ENCODE measurements at places on chromosomes 16 and 17. TPM values are rescaled to one million over a fixed set of nuclear protein-coding genes. Genes with fewer than 3 reads are reported as not detected.
A peak's percentile ranks its signal among the peaks of the same experiment; 100 is the strongest.

DNA sequence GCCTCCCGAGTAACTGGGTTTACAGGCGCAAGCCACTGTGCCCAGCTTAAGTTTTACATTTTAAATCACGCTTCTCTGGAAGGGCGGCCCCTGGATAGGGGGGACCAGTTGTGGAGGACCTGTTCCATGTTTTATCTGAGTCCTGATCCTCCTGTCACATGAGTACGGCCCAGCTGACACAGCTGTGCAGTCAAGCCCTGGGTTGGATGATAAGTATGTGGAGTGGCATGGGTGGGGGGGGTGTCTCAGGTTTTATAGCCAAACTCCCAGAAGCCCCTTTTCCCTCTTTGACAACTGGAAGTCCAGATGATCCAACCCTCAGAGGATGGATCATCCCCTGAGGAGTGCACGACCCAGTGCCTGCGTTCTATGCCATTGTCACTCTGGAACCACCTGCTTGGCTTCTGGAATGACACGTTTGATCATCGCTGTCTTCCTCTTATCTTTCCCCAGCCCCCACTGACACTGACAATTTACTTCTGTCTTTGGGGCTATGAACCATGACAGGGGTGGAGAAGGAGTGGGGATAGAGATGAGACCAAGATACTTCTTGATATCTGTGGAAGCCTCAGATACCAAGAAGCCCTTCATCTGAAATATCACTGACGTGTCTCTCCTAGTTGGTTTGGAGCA is 191.2 kb downstream of the MSI2 start:
- H3K27ac ChIP-seq, result no peak overlapping the region
- peaks cover 9% of the 10 kb centered on the region for H3K36me3 ChIP-seq
- H3K4me3 ChIP-seq, result no peak overlapping the region
- H3K4me1 ChIP-seq, result peaks cover 29% of the 10 kb centered on the region
- no peak for DNase-seq

DNA sequence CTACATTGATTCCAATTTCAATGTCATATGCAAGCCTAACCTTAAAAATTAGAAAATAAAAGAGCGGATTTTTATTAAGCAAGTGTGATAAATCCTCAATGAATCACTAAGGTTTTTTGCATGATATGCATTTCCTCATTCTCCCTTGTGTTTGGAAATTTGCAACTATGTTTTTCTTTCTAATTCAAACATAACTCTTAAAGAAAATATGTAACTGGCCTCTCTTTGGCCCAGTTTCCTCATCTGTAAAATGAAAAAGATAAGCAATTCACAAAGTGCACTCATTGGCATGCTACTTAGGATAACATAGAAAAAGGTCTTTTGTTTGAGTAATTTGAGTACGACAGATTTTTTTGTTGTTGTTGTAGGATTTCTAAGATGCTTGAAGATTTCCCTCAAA is 295.5 kb downstream of the CDH11 start:
- H3K27ac ChIP-seq, result no peak overlapping the region
- no peaks in the 10 kb centered on the region for H3K27me3 ChIP-seq
- H3K4me3 ChIP-seq, result no peak overlapping the region
- peaks cover 16% of the 10 kb centered on the region for H3K4me1 ChIP-seq
- H3K36me3 ChIP-seq, result no peaks in the 10 kb centered on the region
- no peak for DNase-seq

DNA sequence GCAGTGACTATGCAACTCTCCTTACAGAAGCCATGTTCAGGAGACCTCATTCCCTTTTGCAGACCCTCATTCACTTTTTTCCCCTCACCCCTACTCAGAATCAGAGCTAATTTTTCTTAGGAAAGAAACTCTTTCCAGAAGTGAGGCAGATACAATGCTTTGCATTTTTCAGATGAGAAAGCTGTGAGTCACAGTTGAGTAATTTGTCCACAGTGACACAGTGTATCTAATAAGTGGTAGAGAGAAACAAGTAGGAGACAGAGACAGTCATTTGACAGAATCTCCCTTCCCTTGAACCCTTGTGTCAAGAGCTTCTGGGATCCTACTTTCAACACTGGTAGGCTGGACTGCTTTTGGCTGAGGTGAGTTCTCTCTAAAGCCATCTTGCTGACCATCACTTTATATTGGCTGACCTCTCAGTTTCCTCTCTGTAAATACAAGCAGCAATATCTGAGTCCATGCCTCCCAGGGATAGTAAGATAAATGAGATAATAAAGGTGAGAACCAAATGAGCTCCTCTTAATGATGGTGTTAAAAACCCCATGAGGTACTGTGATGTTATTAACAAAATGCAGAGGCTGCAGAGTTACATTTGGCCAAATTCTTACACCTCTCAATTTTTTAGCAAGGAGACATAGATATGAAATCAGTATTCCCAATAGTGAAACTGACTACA is 130.8 kb downstream of the CA10 start:
- peak overlapping the region; percentile 84 for H3K27ac ChIP-seq
- H3K4me3 ChIP-seq, result no peak overlapping the region
- DNase-seq, result peak; percentile 91

- no peaks in the 10 kb centered on the region for H3K36me3 ChIP-seq
- no peak overlapping the region for H3K4me3 ChIP-seq
- DNase-seq, result no peak
- peaks cover 59% of the 10 kb centered on the region for H3K27me3 ChIP-seq
Measured at GRCh38 chr16:1171854-1172428, 19.0 kb downstream of the CACNA1H start.

DNA sequence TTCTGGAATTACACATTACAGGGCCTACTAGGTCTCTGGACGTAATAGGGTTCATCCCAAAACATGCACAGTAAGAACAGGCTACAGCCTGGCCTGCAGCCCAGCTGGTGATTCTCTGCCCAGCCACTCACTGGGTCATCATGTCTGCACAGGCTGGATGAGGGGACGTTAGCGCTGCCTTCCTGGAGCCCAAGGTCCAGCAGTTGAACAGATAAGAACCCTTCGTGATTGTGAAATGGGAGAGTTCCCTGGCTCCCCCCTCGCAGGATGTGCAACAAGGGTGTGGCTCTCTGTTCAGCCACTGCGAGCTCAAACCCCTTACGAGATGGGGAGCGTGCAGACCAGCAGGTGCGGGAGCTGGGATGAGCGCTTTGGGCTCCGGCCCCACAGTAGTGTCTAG is 200.0 kb upstream of the CDH5 start:
- H3K27ac ChIP-seq, result no peak overlapping the region
- H3K4me3 ChIP-seq, result no peak overlapping the region
- DNase-seq, result no peak
- H3K27me3 ChIP-seq, result no peaks in the 10 kb centered on the region
- H3K4me1 ChIP-seq, result peaks cover 32% of the 10 kb centered on the region

GRCh38 chr16:47777220-47777619 is 316.1 kb downstream of the PHKB start:
- no peaks in the 10 kb centered on the region for H3K36me3 ChIP-seq
- no peak for DNase-seq
- no peak overlapping the region for H3K4me3 ChIP-seq
- H3K27ac ChIP-seq, result no peak overlapping the region
- peaks cover 12% of the 10 kb centered on the region for H3K4me1 ChIP-seq

GRCh38 chr16:20334396-20334795 is 7.1 kb upstream of the GP2 start:
- H3K27ac ChIP-seq, result no peak overlapping the region
- H3K4me3 ChIP-seq, result no peak overlapping the region
- H3K27me3 ChIP-seq, result peaks cover 2% of the 10 kb centered on the region
- no peaks in the 10 kb centered on the region for H3K36me3 ChIP-seq
- no peak for DNase-seq

GRCh38 chr16:21100447-21100846 is 50.2 kb downstream of the DNAH3 start:
- H3K36me3 ChIP-seq, result no peaks in the 10 kb centered on the region
- peak; percentile 65 for DNase-seq
- peaks cover 27% of the 10 kb centered on the region for H3K4me1 ChIP-seq
- no peak overlapping the region for H3K4me3 ChIP-seq

GRCh38 chr16:83806036-83806435 is 1.7 kb upstream of the HSBP1 start:
- no peaks in the 10 kb centered on the region for H3K27me3 ChIP-seq
- no peak for DNase-seq
- H3K4me1 ChIP-seq, result peaks cover 25% of the 10 kb centered on the region
- no peak overlapping the region for H3K4me3 ChIP-seq

- H3K27me3 ChIP-seq, result peaks cover 13% of the 10 kb centered on the region
- H3K36me3 ChIP-seq, result no peaks in the 10 kb centered on the region
- no peak for DNase-seq
- H3K4me1 ChIP-seq, result no peaks in the 10 kb centered on the region
Measured at GRCh38 chr16:56653218-56653617, 1.5 kb downstream of the MT1B start.

DNA sequence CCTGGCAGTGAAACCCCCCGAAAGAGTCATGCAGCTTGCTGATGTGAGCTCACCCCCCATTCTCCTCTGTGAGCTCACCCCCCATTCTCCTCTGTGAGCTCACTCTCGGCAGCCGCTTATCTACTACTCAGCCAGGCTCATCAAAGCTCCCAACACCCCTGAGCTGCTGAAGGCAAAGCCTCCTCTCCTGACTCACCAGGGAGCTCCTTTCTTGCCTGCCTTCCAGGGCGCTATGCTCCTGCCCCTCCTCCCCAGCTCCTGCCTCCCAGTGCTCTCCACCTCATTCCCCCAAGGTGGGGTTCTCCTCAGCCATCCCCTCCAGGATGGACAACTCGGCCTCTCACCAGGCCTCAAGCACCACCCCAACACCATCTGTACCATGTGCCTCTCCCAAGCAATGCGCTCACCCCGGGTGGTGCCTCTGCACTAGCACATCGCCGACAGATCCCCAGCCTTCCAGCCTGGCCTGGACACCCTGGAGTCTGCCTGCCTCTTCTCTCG is 27.7 kb upstream of the FAAP100 start:
- no peaks in the 10 kb centered on the region for H3K27me3 ChIP-seq
- DNase-seq, result no peak
- peaks cover 84% of the 10 kb centered on the region for H3K36me3 ChIP-seq
- no peak overlapping the region for H3K4me3 ChIP-seq
- peaks cover 82% of the 10 kb centered on the region for H3K4me1 ChIP-seq
- no peak overlapping the region for H3K27ac ChIP-seq

GRCh38 chr17:17387498-17388362 is 84.6 kb downstream of the NT5M start:
- H3K4me3 ChIP-seq, result no peak overlapping the region
- H3K4me1 ChIP-seq, result no peaks in the 10 kb centered on the region
- H3K27me3 ChIP-seq, result no peaks in the 10 kb centered on the region
- no peaks in the 10 kb centered on the region for H3K36me3 ChIP-seq
- no peak for DNase-seq

GRCh38 chr17:6831661-6832263 is at the start of gene TEKT1:
Gene TEKT1, minus strand, starts transcription at chr17:6831729. Its CDS starts 1,353 bp downstream, at chr17:6830376.
- H3K27me3 ChIP-seq, result peaks cover 67% of the 10 kb centered on the region
- peaks cover 5% of the 10 kb centered on the region for H3K4me1 ChIP-seq
- no peak within 1 kb of the TSS for H3K27ac ChIP-seq
- H3K4me3 ChIP-seq, result peak within 1 kb of the TSS; percentile 27
- H3K36me3 ChIP-seq, result no peaks in the 10 kb centered on the region

GRCh38 chr16:9625122-9625521 is 533.7 kb downstream of the HAPSTR1 start:
- no peak for DNase-seq
- H3K4me1 ChIP-seq, result no peaks in the 10 kb centered on the region
- no peak overlapping the region for H3K4me3 ChIP-seq
- no peak overlapping the region for H3K27ac ChIP-seq
- H3K36me3 ChIP-seq, result no peaks in the 10 kb centered on the region
- H3K27me3 ChIP-seq, result no peaks in the 10 kb centered on the region

DNA sequence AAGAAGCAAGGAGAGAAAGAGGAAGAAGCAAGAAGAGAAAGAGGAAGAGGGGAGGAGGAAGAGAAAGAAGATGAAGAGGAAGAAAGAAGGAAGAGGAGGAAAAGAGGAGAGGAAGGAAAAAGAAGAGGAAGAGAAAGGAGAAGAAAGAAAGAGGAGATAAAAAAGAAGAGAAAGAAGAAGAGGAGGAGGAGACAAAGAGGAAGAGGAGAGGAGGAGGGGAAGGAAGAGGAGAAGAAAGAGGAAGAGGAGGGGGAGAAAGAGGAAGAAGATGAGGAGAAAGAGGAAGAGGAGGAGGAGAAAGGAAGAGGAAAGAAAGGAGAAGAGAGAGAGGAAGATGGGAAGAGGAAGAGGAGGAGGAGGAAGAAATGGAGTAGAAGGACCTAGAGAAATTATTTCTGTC is 80.4 kb downstream of the CDYL2 start:
- H3K27me3 ChIP-seq, result no peaks in the 10 kb centered on the region
- H3K36me3 ChIP-seq, result no peaks in the 10 kb centered on the region
- no peak overlapping the region for H3K4me3 ChIP-seq
- DNase-seq, result no peak
- H3K27ac ChIP-seq, result no peak overlapping the region

DNA sequence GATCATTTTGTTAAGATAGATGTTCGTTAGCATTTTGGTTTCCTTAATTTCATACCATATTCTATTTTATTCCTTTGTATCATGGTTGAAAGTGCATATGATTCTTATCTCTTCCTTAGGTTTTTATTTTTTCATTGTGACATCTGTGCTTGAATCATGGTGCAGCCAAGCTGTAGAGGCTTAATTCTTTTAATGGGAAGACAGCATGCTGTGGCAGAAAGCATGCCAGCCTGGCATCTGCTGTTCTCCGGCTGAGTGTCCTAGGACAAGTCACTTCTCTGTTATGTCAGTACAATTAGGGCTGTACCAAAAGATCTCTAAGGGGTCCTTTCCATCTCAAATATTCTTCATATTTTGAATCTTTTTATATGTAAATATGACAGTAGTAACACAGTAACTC is 68.5 kb upstream of the PMFBP1 start:
- H3K27ac ChIP-seq, result no peak overlapping the region
- H3K4me3 ChIP-seq, result no peak overlapping the region
- H3K36me3 ChIP-seq, result no peaks in the 10 kb centered on the region
- H3K4me1 ChIP-seq, result no peaks in the 10 kb centered on the region
- DNase-seq, result no peak
- no peaks in the 10 kb centered on the region for H3K27me3 ChIP-seq

The NR1D1 gene
- total RNA-seq, result 1.8 TPM

The NHLRC4 gene
- total RNA-seq, result not detected

The ZNF768 gene
- total RNA-seq, result 41.1 TPM

The CTRL gene
- total RNA-seq, result 0.09 TPM

The NOTUM gene
- total RNA-seq, result 2.4 TPM
